ENCODE measurements at places on chromosomes 2 and 18.
A peak's percentile ranks its signal among the peaks of the same experiment; 100 is the strongest.

DNA sequence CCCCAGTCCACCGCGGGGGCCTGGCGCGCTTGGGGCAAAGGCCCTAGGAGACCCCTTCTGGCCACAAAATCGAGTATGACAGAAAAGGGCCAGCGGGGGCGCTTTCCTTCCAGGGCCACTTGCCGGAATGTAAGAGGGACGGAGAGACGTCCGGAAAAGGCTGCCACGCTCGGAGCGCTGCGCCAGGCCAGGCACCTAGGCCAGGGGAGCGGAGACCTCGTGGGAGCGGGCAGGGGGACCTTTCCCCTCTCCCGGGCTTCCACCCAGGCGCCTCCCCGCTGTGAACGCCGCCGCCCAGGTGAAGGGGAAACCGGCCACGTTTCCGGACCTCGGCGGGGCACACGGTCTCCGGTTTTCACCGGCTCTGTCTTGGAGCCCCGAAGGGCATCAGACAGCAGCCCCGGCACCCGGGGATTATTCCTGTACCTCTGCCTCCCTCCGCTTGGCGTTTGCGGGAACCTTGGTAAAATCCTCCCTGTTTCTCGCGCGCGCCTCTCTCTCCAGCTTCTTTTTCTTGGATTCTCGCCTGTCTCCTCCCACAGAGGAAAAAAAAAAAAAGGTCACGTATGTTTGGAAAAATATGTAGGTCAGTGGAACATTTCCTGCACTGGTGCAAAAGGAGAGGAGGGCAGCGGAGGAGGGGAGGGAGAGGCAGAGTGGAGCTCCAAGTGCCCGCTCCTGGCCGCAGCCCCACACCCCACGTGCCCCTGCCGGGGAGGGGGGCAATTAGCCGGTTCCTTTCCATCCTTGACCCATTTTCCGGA is 1.2 kb upstream of the NPAS2 start:
- peak; percentile 53 for DNase-seq

GRCh38 chr18:77969972-77970371 is 720.3 kb downstream of the GALR1 start:
- DNase-seq: no peak

GRCh38 chr2:134385195-134385594 is 131.3 kb downstream of the MGAT5 start:
- DNase-seq: no peak

DNA sequence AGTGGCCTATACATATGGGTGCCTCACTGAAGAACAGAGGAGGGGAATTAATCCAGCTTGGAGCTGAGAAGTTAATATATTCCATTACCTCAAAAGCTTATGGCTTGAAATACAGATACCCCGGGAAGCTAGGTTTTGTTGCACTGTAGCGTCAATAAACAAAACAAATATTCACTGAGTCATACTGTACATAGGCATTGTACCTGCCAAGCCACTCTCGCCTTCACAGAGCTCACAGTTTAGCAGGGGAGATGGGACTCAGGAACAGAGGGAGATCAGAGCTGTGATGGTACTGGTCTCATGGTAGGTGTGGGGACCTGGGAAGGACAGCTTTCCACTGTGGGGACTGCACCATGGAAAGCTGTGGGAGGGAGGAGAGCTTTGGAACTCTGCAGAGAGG is 111.2 kb upstream of the ST6GAL2 start:
- DNase-seq: no peak

- DNase-seq: no peak
Measured at GRCh38 chr2:121491518-121491917, 39.2 kb upstream of the RNU4ATAC start.

GRCh38 chr2:232234922-232235615 is 143.5 kb upstream of the ALPP start:
- DNase-seq: no peak

- no peak for DNase-seq
Measured at GRCh38 chr2:7281231-7282201, 364.3 kb downstream of the RNF144A start.

GRCh38 chr18:9905401-9905922 is 8.4 kb upstream of the VAPA start:
- no peak for DNase-seq

- no peak for DNase-seq
Measured at GRCh38 chr2:45014016-45014702, 4.9 kb upstream of the SIX2 start.

- DNase-seq: no peak
Measured at GRCh38 chr2:20061476-20061875, 10.0 kb upstream of the LAPTM4A start.

GRCh38 chr2:163856941-163857340 is 121.1 kb upstream of the FIGN start:
- no peak for DNase-seq

DNA sequence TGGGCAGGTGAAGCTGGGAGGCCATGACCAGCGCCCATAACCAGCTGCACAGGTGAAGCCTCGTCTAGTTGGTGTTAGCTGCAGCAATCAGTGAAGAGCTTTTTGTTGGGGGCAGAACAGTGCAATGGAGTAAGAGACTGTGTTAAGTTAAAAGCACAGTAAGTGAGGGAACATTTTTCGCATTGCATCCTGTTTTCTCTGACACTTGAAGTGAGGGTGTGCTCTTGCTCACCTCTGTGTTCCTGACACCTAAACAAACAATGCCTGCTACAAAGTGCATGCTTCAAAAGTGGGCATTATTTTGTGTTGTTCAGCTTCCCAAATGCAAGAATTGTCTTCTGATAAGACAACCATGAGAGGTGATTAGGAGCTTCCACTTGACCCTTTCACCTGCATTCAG is 324.0 kb upstream of the ACVR2A start:
- no peak for DNase-seq

GRCh38 chr2:54103454-54104314 is 11.7 kb upstream of the ACYP2 start:
- no peak for DNase-seq

- DNase-seq: peak; percentile 29
Measured at GRCh38 chr2:164479460-164479859, 141.8 kb downstream of the GRB14 start.

DNA sequence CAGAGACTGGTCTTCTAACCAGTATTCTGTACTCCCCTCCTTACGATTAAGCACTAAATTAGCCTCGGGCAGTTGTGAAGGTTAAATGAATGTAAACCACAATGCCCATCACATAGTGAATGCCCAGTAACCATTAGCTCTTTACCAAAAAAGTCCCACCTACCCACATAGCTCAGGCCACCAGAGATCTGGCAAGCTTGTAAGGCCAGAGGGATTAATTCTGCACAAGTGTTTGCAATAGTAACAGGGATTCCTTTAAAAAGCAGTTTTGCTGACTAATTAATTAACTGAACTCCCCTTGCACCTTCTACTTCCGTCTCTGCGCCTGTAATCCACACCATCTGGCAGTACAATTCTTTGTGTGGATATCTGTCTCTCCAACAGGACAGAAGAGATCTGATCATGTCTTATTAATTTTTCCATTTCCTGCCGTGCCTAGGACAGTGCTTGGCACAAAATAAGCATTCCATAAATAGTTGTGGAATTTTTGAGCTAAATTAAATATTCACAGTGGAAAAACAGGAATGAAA is 36.2 kb upstream of the IGFBP2 start:
- no peak for DNase-seq

GRCh38 chr2:235951493-235951892 is 216.7 kb downstream of the GBX2 start:
- DNase-seq: no peak

DNA sequence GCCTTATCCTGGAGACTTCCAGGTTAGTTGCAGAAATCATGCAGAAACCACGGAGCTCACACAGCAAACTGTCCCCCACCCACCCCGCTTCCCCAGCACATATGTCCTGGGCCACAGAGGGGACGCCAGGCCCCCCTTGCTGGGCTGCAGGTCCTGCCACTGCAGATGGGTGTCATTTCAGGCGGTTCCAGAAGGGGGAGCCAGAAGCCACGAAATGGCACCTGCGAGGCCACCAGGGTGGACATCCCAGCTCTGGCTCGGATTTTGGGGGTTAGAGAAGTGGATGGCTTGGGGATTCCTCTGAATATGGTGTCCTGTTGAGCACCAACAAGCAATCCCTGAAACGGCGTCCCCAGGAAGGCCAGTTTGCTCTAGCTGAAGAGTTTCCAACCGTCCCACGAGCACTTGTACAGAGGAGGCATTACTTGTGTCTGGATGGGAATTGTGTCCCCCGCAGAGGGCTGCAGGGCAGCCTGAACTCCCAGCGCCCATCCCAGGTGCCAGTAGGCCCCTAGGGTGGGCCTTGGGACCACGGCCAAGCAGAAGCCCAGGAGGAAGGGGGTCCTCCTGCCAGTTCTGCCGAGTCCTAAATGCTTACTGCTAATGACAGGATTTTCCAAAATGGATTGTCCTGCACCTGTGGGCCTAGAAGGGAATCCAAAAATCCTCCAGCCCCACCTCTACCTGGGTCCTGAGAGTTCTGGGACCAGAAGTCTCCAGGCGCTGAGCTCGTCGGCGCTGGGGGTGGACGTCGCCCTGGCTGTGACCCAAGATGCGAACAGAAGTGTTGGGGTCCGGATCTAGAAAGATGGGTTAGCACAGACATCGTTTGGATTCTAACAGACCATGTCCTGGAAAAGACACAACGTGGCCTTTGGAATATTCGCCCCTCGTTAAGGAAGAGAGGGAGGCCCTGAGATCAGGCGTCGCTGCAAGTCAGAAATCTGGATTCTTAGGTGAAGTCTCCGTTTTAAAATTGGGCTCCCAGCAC is 14.6 kb upstream of the NFATC1 start:
- peak; percentile 78 for DNase-seq

GRCh38 chr2:223102450-223102849 is 50.5 kb downstream of the KCNE4 start:
- no peak for DNase-seq

DNA sequence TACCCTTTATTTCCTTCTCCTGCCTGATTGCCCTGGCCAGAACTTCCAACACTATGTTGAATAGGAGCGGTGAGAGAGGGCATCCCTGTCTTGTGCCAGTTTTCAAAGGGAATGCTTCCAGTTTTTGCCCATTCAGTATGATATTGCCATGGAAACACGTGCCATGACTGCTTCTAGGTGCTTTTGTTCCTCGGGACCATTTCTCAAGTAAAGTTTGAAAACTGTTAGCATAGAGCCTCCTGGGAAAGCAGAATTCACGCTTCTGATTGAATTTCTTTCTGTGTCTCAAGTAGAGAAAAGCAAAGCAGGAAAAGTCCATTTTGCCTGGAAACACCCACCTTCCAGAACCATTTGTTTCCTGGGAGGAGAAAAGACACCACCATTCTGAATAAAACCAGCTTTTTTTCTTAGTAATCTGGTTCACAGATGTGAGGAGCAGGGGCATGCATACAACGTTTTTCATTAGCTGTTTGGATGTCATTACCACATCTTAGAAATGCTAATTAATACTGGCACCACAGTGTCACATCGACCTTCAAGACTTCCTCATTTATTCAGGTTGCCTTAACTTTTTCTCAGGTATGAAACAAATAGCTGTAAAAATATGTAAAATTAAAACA is 39.0 kb upstream of the ZBTB14 start:
- no peak for DNase-seq

DNA sequence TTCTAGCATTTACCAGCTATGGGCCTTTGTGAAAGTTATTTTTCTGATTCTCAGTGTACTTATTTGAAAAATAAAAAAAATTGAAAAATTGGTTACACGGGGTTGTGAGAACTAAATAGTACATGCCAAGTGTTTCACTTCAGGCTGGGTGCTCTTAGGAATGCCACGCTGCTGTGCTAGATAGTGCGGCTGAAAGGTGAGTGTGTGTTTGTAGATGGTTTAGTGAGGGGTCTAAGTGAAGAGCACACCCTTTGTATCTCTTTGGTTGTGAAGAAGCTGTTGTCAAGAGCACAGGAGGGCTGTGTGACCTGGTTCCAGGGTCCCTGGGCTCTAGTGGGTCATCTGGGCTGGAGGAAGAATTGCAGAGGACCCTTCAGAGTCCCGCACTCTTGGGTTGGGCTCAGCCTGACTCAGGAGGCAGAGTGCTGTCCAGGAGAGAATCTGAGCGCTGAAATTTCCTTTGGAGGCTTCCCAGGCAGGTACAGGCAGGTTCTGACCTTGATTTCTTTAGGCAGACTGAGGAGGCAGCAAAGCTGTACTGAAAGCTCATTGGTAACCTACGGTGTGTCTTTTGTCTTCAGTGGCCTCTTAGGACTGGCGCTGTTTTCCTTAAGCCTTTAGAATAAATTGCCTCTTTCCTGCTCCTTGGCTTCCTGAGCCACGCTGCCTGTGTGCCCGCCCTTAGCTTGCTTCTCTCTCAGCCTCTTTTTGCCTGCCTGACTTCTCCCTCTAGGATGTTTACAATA is 44.4 kb downstream of the MAP4K4 start:
- no peak for DNase-seq

GRCh38 chr18:79393635-79394533 is 1.8 kb upstream of the NFATC1 start:
- no peak for DNase-seq

- no peak for DNase-seq
Measured at GRCh38 chr18:23380001-23380550, 73.0 kb upstream of the RIOK3 start.

DNA sequence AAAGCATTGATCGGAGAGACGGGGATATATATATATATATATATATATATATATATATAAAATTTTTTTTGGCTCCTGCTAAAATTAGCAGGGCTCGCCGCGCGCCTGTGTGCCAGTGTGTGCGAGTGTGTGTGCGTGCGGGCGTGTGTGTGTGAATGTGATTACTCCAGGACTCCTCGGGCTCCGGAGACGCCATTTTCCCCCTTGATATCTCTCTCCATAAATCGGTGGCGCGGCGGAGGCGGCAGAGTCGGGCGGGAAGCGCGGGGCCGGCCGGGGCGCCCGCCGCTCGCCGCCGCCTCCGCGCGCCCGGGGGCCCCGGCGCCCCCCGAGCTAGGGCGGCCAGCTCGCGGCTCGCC is 795 bp upstream of the SETBP1 start:
- DNase-seq: peak; percentile 74

DNA sequence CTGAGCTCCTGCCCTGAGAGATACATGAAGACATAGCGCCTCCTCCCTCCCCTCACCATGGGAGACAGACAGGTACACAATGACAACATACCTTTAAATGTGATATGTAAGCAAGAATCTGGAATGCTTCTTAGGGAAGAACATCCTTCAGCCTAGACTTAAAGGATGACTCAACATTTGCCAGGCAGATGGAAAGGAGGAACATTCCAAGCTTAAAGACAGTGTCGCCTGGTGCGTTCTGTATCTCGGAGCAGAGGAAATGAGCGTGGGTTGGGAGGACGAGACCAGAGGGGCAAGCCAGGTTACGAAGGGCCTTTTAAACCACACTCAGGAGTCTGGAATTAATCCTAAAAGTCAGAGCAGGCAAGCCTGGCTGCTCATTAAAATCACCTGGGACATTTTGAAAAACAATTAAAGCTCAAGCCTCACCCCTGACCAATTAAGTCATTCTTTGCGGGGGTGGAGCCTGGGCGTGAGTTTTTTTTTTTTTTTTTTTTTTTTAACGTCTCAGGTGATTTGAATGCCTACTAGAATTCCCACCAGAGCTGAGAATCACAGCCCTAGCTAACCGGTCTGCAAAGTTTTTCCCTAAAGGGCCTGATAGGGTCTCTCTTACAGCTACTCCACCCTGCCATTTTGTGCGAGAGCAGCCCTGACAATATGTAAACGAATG is 131.2 kb upstream of the SEC11C start:
- no peak for DNase-seq

GRCh38 chr2:157150747-157151146 is 106.8 kb upstream of the GALNT5 start:
- no peak for DNase-seq
